ENCODE measurements at places on chromosomes 7 and 10. TPM values are rescaled to one million over a fixed set of nuclear protein-coding genes. Genes with fewer than 3 reads are reported as not detected.

DNA sequence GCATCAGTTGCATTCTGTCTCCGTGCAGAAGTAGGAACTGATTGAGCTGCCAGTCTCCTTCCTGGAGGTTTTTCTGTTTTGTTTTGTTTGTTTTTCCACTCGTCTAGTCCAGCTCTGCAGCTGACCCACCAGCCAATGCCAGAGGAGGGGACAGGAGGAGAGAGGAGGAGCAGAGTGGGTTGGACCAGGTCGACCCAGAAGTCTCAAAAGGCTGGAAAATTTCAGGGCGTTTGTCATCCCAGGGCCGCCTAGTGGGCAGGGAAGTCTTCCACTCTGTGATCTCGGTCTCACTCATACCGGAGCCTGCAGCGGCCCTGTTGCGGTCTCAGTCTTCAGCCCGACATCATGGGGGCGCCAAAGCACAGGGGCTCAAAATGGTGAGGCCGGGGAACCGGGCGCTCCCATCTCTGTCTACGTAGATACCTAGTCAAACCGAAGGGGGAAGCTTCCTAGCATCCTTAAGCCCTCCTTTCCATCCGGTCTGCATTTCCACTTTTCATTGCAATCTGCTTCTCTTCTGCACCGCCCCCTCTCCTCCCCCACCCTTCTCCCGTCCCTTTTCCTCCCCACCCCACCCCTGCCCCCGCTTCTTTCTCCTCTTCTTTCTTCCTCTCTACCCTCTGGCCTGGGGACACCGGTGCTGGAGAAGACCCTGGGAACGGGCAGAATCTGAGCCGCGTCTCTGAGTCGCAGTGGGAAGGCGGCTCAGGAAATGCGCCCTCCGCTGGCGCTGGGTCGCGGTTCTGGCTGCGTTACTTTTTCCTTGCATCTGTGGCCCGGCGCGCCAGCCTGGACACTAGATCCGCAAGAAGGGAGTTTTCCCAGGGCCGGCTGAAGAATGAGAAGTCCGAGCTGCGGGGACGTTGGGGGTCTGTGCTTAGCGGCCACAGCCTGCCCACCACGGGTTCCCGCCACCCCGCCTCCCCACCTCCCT is 16.2 kb upstream of the PAX2 start:
- H3K4me1 ChIP-seq, result peaks cover 27% of the 10 kb centered on the region
- H3K4me3 ChIP-seq, result peak overlapping the region; percentile 25
- H3K27me3 ChIP-seq, result peaks cover 96% of the 10 kb centered on the region
- DNase-seq, result no peak
- no peaks in the 10 kb centered on the region for H3K36me3 ChIP-seq

DNA sequence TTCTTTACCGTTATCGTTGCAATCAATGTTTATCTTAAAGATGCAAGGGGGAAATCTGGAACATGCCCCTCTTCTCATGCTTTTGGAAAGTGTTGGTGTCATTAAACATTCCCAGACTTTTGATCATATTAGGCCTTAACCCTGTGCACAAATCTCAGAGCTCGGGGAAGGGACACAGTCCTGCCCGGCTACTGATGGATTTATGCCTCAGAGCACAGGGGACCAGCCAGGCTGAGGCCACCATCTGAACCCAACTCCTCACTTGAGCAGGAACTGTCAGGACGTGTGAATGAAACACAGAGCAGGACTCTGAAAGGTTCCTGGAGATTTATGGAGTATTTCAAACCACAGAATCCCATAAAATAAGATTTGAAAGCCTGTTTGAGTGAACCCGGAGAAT is 132.0 kb upstream of the CXCL12 start:
- no peaks in the 10 kb centered on the region for H3K27me3 ChIP-seq
- no peak for DNase-seq
- no peak overlapping the region for H3K4me3 ChIP-seq
- H3K4me1 ChIP-seq, result no peaks in the 10 kb centered on the region
- H3K36me3 ChIP-seq, result no peaks in the 10 kb centered on the region
- H3K27ac ChIP-seq, result no peak overlapping the region

- H3K36me3 ChIP-seq, result no peaks in the 10 kb centered on the region
- H3K27ac ChIP-seq, result no peak overlapping the region
- peaks cover 14% of the 10 kb centered on the region for H3K4me1 ChIP-seq
- peak; percentile 49 for DNase-seq
- peak overlapping the region; percentile 27 for H3K4me3 ChIP-seq
Observed at GRCh38 chr10:42932735-42933447, 144.0 kb upstream of the RET start.

GRCh38 chr10:95814011-95814727 is 58.2 kb downstream of the ENTPD1 start:
- H3K36me3 ChIP-seq, result no peaks in the 10 kb centered on the region
- no peak overlapping the region for H3K27ac ChIP-seq
- no peaks in the 10 kb centered on the region for H3K27me3 ChIP-seq
- H3K4me1 ChIP-seq, result peaks cover 19% of the 10 kb centered on the region
- no peak for DNase-seq
- no peak overlapping the region for H3K4me3 ChIP-seq

DNA sequence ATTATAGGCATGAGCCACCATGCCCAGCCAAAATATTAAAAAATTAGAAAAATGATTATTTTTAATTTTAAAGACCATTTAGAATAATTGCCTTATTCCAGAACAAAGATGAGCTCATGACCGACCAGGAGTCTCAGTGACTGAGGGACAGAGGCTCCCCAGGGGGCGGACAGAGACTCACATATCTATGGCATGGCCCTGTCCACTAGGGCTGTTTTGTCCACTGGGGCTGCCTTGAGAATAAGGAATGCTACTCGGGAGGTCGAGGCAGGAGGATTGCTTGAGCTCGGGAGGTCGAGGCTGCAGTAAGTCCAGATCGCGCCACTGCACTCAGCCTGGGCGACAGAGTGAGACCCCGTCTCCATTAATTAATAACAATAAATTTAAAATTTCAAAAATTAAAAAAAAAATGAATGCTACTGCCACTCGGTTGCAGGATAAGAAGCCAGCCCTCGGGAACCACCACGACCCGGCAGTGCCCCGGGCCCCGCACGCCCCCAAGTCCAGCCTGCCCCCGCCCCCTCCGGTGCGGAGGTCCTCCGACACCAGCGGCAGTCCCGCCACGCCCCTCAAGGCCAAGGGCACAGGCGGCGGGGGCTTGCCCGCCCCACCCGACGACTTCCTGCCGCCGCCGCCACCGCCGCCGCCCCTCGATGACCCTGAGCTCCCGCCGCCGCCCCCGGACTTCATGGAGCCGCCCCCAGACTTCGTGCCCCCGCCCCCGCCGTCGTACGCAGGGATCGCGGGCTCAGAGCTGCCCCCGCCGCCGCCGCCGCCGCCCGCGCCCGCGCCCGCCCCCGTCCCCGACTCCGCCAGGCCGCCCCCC is 128.6 kb downstream of the APBB1IP start:
- DNase-seq, result no peak
- no peak overlapping the region for H3K27ac ChIP-seq
- peak overlapping the region; percentile 37 for H3K4me3 ChIP-seq
- H3K27me3 ChIP-seq, result no peaks in the 10 kb centered on the region

DNA sequence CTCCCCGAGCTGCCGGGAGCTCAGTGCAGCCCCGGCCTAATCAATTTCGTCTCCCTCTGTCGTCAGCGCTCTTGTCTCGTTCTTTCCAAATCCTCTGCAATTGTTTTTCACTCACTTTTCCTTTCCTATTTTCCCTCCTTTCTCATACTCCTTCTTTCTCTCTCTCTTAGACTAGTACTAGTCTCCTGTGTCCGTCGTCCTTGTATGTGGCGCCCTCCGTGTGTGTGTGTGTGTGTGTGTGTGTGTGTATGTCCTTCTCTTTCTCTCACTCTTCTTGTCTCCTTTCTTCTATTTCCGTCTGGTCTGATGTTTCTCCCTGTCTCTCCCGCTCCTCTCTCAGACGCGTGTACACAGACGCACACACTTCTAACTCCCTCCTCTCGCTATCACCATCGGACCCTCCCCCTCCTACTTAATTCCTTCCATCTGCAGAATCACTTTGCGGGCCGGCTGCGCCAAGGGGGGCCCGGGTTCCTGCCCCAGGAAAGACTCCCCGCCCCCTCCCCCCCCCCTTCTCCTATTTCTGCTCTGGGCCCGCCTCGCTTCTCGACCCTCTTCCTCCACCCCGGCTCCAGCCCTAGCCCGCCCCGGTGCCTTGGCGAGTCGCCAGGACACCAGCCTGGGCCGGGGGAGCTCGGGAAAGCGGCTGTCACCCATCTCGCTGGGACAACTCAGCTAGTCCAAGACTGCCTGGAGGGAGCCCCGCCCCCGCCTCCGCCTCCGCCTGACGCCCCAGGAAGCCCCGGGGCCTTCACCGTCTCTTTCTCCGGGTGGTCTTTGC is 743 bp upstream of the ZCCHC24 start:
- H3K27ac ChIP-seq, result peak overlapping the region; percentile 77
- DNase-seq, result no peak
- no peaks in the 10 kb centered on the region for H3K36me3 ChIP-seq
- peak overlapping the region; percentile 96 for H3K4me3 ChIP-seq
- H3K4me1 ChIP-seq, result peaks cover 30% of the 10 kb centered on the region

Gene ZNF282
- total RNA-seq, result 20.9 TPM

Gene ITIH5
- total RNA-seq, result 14.8 TPM

Gene FAM25C
- not detected for total RNA-seq

Gene CPXM2
- total RNA-seq, result 6.3 TPM

Gene SPDYE6
- not detected for total RNA-seq
